Hair follicle dermal papilla cell (primary cell): ENCODE measurements at places on chromosomes 1 and 21. TPM values are rescaled to one million over a fixed set of nuclear protein-coding genes. Genes with fewer than 3 reads are reported as not detected.

Gene REN
- not detected in 2 replicates for total RNA-seq

Gene TNFRSF8
- not detected in 2 replicates for total RNA-seq

Gene GSTM1
- 18.3 TPM in 1 of 2 replicates, not detected in the other for total RNA-seq

Gene GATAD2B
- total RNA-seq: 10.2 and 12.1 TPM in 2 replicates

Gene LRRC8D
- total RNA-seq: 14.1 and 14.3 TPM in 2 replicates

Gene HEYL
- under 0.01 and 0.16 TPM in 2 replicates for total RNA-seq

Gene UCK2
- total RNA-seq: 123 and 132 TPM in 2 replicates

Gene THRAP3
- total RNA-seq: 119 and 123 TPM in 2 replicates

Gene IGSF5
- total RNA-seq: 0.36 and 0.65 TPM in 2 replicates

Gene SMIM11
- 7.9 and 10.4 TPM in 2 replicates for total RNA-seq

Gene CD101
- 0.49 TPM in 1 of 2 replicates, not detected in the other for total RNA-seq

Gene LCE1E
- total RNA-seq: not detected in 2 replicates

Gene KCNJ9
- total RNA-seq: not detected in 2 replicates

Gene KCNQ4
- total RNA-seq: 0.12 and 0.16 TPM in 2 replicates

Gene ADAMTSL4
- 12.3 and 15.7 TPM in 2 replicates for total RNA-seq

Gene CLEC20A
- total RNA-seq: not detected in 2 replicates

Gene RGS21
- total RNA-seq: not detected in 2 replicates

Gene TMEM59
- total RNA-seq: 266 and 339 TPM in 2 replicates

Gene RNF223
- not detected in 2 replicates for total RNA-seq

Gene OR2T11
- total RNA-seq: not detected in 2 replicates

Gene SPATC1L
- total RNA-seq: 4.4 and 10.1 TPM in 2 replicates

Gene GPR52
- 1.1 and 2.4 TPM in 2 replicates for total RNA-seq

Gene MROH9
- total RNA-seq: 0.36 TPM in 1 of 2 replicates, not detected in the other

Gene OR2T29
- total RNA-seq: not detected in 2 replicates

Gene SOAT1
- total RNA-seq: 30.7 and 31.2 TPM in 2 replicates

Gene SGIP1
- 50.0 and 57.8 TPM in 2 replicates for total RNA-seq
